Foreskin keratinocyte (primary cell): ENCODE measurements at places on chromosomes 12 and 14.

GRCh38 chr14:87170179-87170578 lies 822.8 kb downstream of the GALC start:
- DNase-seq = no peak

DNA sequence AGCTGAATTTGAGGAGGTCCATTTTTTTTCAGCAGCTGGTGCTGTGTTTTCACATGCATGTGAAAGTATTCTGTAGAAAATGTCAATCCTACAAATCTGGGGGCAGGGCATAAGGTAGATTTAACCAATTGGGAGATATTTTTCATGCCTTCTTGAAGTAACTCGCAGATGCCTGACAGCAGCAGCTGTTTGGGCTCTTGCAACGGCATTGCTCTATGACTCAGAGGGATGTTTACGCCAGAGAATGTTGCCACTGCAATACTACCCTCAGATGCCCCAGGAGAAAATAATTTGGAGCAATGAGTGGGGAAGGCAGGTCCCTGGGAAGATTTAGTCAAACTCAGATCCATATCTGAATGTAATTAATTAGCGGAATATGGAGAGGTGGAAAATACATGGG lies 42.5 kb upstream of the MYBPC1 start:
- peak; percentile 41 for DNase-seq

DNA sequence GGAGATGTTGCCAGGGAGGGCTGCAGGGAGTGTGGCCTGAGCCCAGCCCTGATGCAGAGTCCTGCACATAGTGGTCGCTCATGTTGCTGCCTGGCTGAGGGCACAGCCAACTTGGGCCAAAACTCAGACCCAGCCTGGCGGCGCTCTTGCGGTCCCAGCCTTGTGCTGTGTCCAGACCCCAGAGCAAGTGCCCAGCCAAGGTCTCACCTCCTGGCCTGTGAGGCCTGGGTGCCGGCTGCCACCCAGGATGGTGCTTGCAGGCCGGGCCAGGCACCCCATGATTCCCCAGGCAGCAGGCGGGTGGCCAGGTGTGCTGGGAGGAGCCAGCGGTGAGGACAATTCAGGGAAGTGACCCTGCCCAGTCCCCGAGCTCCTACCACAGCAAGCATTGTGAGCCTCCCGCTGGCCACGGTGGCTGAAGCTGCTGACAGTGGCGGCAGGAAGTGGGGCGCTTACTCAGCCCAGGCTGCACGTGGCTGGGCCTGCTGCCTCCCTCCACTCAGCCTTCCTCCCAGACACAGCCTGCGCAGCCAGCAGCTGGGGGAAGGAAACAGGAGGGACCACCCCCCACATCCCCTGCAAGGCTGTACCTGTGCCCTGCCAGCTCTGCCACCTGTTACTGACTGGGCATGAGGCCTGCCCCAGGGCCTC lies 17.7 kb upstream of the PGF start:
- no peak for DNase-seq

DNA sequence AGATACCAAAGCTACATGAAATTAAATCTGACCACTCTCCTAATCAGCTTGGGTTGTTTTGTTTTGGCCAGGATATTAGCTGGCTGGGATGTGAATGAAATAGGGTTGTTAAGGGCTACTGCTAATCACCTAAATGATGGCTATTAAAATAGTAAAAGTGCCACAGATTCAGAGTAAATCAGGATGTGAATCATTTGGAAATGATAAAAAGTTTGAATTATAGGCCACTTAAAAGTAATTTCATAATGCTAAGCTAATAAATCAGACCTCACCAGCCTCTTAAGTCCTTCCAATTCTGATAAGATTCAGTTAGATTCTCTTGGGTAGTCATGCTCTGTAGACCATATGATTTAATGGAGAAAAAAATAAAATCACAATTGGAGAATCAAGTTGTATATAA lies 12.0 kb downstream of the HELB start:
- no peak for DNase-seq

GRCh38 chr14:106318700-106319099 lies 792.3 kb downstream of the TMEM121 start:
- no peak for DNase-seq

DNA sequence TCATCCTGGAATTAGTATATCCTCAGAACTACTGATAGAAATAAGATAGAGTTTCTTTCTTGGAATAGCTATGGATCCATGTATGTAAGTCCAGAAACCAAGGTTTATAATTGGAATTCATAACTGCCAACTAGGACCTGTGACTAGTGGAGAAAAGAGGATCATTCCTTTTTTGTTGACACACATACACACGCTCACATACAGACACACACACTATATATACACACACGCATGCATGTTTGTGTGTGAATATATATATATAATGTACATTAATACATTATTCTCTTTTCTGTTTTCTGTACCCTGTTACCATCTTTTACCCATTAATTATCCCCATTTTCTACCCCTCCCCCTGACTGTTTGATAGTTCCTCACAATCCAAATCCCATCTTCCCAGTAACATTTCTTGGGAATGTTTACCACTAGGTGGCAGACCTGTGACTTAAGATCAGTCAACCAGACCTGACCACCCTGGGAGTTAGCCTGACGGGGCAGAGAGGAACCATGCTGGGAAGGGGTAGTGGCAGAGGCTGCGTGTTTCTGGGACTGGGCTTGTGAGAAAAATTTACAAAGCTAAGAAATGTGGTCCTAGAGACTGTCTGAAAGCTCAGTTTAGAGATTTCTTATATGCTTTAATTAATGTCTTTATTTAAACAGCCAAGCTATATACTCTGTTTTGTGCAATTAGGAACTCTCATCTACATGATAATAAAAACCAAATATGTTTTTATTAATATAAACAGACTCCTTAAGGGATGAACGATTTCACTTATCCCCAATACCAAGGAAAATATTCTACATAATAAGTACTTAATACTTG lies 308.0 kb downstream of the PPFIA2 start:
- peak; percentile 13 for DNase-seq

DNA sequence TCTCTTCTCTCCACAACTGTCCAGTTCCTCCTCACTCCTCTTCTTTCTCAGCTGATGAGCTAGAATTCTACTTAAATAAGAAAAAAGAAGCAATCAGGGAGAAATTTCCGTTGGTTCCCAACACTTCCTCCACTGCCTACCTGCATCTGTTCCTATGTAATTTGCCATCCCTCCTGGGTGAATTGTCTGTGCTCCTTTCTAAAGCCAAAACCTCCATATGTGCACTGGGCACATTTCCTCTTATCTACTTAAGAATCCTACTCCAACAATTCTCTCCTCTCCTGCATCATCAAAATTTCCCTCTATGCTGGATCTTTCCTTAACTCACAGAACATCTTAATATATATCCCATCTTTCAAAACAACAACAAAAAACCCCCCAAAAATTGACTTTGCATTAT lies 35.2 kb downstream of the GPR65 start:
- DNase-seq = no peak

GRCh38 chr12:79615596-79616560 lies 74.9 kb downstream of the PAWR start:
- DNase-seq = no peak

DNA sequence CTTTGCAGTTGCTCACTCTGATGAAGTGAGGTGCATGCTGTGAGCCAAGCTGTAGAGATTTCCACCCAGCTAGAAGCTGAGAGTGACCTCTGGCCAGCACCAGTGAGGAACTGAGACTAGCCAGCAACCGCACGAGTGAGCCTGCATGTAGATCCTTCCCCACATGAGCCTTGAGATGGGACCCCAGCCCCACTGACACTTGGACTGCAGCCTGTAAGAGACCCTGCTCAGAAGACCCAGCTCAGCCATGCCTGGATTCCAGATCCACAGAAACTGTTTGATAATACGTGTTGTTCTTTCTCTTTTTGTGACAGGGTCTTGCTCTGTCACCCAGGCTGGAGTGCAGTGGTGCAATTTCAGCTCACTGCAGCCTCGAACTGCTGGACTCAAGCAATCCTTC lies 229.2 kb downstream of the GLT1D1 start:
- no peak for DNase-seq

DNA sequence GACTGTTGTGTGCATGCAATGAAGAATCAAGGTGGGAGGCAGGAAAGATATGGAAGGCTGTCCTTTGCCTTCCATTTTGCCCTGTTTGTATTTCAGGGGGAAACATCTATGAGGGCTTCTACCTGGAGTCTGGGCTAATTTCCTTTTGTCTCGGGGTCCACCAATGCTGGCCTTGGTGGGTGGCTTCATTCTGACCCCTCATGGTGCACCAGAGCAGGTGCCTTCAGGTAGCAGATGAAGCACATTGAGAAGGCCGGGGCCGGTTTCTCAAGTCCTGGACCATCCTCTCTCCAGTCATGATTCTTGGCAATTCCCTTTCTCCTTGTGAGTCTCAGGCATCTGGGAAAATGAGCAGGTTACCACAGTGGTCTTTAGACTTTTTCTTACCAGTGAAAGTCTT lies 47.2 kb downstream of the RPH3A start:
- DNase-seq = no peak

DNA sequence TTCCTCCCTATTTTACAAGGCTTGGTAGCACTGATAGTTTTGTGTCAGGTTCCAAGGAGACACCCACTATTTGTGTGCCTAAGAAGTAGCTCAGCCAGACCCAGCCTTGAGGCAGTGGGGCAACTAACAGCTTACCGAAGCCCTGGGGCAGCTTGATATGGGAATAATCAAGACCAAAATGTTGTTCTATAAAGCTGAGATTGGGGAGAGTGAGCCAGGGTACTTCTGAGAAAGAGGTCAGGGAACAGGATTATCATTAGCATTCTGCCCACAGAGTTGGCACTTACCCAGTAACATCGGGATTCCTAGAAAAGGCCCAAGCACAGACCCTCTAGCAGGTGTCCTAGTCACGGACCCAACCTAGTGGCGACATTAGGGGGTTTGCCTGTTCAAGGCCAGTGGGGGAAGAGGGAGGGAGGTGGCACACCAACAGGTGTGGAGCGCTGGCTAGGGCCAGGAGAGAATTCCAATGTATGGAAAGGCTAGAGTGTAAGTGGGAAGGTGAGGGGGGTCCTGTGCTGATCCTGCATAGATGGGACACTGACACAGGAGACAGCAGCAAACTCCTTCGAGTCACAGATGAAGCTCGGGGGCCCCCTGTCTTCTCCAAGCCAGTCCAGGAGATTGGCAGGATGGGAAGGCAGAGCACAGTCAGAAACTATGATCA lies 4.9 kb downstream of the PPP1R3E start:
- no peak for DNase-seq

DNA sequence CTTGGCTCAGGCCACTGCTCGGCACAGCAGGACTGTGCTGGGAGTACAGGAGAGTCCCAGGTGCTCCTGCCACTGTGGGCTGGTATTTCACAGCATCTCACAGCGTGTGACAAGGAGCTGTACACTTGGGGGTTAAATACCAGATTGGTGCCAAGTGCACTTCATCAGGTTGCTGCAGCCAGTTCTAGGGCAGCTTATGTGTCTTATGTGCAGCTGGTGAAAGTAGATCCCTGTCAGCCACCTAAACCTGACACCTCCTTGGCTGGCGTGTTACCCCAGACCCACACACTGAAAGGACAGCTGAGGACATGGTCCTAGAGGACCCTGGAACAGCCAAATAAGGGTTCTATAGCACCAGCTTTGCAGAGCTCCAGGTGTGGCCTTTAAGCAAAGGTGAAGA lies 18.9 kb downstream of the PLEKHH1 start:
- no peak for DNase-seq

GRCh38 chr12:19484738-19485137 lies 45.4 kb downstream of the AEBP2 start:
- DNase-seq = no peak
